ENCODE measurements at places on chromosomes 7 and 10.

GRCh38 chr7:108004220-108005142 is 1.5 kb upstream of the LAMB1 start:
- DNase-seq, result no peak

GRCh38 chr10:16717622-16718395 is 99.4 kb downstream of the RSU1 start:
- DNase-seq, result no peak

GRCh38 chr10:114933588-114933987 is 4.4 kb upstream of the TRUB1 start:
- no peak for DNase-seq

DNA sequence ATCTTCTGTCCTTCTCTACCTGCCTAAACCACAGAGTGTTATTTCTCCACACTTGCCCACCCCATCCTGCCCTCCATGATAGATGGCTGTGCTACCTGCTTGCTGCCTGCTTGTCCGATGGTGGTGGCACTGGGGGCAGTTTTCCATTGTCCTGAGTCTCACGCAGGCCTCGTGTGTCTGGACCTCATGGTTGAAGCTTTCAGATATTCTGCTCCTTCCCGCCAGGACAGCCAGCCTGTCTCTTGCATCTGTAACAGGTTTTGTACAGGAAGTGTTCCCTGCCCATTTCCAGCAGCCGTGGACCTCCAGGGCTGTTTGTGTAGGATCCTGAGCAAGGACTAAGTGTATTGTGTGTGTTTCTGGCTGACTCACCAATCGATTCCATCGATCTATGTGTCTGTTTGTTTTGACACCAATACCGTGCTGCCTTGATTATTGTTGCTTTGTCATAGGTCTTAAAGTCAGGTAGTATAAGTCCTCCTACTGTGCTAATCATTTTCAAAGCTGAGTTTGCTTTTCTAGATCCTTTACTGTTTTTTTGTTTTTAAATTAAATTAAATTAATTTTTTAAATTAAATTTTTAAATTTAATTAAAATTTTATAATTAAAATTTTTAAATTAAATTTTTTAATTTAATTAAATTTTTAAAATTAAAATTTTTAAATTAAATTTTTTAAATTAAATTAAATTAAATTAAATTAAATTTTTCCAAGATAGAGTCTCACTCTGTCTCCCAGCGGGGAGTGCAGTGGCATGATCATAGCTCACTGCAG is 8.5 kb downstream of the IL15RA start:
- DNase-seq, result no peak

- no peak for DNase-seq
Observed at GRCh38 chr7:51070151-51070550, 246.5 kb downstream of the COBL start.

- DNase-seq, result no peak
Observed at GRCh38 chr7:39367943-39368342, 198.3 kb upstream of the YAE1 start.

- DNase-seq, result no peak
Observed at GRCh38 chr7:94656925-94657731, 1.2 kb upstream of the SGCE start.
